ENCODE measurements at places on chromosomes 1 and 21.

GRCh38 chr1:93251966-93252365 lies 71.4 kb downstream of the CCDC18 start:
- DNase-seq: no peak

GRCh38 chr1:23817633-23818032 lies 7.6 kb downstream of the HMGCL start:
- DNase-seq: no peak

- no peak for DNase-seq
Measured at GRCh38 chr1:74468982-74469603, 43.3 kb downstream of the LRRC53 start.

DNA sequence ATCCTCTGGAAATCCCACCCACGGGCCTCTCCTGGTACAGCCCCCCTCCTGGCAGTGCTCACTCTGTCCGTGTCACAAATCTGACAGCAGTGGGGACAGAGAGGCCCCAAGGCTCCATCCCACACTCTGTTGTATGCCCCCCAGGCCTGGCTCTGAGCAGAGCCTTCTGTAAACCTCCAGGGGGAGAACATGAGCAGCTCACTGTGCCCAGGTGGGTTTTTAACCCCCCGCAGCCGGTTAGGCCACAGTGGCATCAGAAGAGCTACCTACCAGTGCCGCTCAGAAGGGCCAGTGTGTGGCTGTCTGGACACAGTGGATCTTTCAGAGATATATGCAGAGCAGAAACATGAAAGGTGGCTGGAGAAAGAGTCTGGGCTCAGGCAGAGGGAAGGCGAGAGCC lies 12.0 kb upstream of the GPR153 start:
- no peak for DNase-seq

GRCh38 chr1:58325866-58326265 lies 220.7 kb downstream of the OMA1 start:
- DNase-seq: no peak

- DNase-seq: no peak
Measured at GRCh38 chr1:61626816-61627215, 98.1 kb downstream of the TM2D1 start.

- no peak for DNase-seq
Measured at GRCh38 chr1:178627037-178627436, 98.0 kb upstream of the RALGPS2 start.

DNA sequence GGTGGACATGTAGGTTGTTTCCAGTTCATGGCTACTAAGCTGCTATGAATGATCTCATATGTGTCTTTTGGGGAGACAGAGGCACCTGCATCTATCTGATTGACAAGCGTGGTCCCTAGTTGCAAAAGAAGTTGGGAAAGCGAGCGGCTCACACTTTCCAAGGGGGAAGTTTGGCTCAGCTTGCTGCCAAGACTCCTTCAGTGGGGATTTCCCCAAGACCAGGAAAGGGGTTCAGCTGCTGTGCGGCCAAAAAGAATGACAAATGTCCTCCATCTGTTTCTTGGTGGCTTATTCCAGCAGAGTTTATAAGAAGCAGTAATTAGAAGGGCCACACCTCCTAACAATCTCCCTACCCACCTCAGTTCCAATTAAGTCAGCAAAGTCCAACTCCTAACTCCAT lies 128.5 kb upstream of the GALNT2 start:
- no peak for DNase-seq

GRCh38 chr1:151324390-151324930 lies 2.8 kb downstream of the PI4KB start:
- no peak for DNase-seq

DNA sequence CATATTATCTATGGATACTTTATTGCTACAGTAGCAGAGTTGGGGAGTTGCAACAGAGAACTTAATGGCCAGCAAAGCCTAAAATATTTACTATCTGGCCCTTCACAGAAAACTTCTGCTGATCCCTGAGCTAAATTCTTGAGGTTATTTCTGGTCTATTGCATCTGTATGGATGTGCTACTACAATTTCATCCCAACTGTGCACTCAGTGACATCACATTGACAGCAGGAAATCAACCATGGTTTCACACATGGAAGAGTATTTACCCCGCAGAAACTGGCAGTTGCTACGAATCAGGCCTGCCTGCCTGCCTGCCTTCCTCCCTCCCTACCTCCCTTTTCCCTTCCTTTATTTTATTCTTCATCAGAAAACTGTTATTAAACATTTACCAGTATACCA lies 12.1 kb downstream of the CLCA2 start:
- DNase-seq: no peak

DNA sequence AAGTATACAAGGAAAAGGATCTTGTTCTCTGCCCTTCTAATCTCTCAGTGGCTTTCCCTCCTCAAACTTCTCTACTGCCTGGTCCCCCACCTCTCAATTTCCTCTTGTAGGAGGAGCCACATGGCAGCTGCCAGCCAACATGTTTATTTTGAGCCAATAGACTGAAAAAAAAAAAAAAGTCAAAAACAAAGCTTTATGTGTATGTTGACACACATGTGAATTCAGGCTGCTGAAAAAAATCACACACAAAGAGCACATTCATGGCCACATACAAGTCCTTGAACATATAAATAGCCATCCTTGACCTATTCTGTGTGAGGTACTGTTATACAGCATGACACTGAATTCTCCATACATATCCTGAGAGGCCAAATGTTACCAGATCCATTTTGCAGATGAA lies 3.7 kb downstream of the PTPN14 start:
- DNase-seq: no peak

GRCh38 chr1:21891621-21892479 lies 45.3 kb downstream of the HSPG2 start:
- no peak for DNase-seq

- no peak for DNase-seq
Measured at GRCh38 chr1:246785494-246786111, 61.4 kb downstream of the SCCPDH start.

- no peak for DNase-seq
Measured at GRCh38 chr1:26913754-26914619, at the start of gene NR0B2. Gene NR0B2 (minus strand): TSS chr1:26913975. CDS start chr1:26913940, 35 bp downstream.

GRCh38 chr1:197850042-197850441 lies 52.4 kb upstream of the C1orf53 start:
- DNase-seq: no peak

DNA sequence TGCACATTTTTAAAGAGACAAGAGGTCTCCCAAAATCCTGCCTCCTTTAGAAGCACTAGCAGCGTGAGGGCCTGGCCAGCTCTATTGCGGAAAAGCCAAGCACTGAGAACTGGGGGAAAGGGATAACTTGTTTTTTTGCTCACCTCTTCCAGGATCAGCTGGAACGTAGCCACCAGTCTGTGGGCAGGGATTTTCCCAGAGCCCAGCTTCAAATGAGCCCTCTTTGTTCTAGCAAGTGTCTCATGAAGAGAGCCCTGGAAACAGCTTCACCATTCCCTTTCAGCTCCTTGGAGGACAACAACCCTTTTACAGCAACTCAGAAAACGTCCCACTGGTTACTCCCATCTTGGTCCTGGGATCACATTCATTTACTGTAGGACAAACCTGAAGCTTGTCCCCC lies 195.4 kb downstream of the LMX1A start:
- no peak for DNase-seq

DNA sequence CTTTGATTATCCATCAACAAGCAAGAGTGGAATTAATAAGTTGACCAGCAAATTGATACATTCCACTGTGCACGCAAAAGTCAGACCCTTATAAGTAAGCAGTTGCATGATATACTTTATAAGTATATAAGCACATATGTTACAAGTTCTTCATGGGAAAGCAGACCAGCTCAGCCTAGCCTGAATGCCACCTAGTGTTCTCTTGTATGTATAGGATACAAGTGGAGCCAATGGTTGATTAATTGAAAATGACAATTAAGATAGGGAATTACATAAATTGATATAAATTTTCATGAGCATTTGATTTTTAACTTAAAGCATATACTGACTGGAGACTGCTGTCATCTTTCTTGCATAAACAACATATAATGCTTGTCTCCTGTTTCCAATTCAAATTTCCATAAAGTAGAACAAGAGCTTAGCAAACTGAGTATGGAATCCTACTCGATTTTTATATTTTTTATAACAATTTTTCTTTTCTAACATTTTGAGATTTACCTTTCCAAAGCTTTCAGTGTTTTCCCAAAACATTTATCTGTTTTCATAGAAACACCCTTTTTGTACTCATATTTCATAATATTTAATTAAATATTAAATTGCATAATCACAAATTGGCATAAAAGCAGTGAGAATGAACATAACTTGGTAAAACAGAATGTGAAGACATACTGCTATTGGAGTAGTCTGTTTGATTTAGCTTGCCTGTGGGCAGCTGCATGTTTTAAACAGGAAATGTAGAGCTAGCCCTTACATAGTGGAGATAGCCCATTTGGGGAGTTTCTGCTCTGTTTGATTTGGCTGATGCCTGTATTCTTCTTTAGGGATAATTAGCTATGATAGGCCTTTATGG lies 62.8 kb downstream of the MAGI3 start:
- DNase-seq: no peak

DNA sequence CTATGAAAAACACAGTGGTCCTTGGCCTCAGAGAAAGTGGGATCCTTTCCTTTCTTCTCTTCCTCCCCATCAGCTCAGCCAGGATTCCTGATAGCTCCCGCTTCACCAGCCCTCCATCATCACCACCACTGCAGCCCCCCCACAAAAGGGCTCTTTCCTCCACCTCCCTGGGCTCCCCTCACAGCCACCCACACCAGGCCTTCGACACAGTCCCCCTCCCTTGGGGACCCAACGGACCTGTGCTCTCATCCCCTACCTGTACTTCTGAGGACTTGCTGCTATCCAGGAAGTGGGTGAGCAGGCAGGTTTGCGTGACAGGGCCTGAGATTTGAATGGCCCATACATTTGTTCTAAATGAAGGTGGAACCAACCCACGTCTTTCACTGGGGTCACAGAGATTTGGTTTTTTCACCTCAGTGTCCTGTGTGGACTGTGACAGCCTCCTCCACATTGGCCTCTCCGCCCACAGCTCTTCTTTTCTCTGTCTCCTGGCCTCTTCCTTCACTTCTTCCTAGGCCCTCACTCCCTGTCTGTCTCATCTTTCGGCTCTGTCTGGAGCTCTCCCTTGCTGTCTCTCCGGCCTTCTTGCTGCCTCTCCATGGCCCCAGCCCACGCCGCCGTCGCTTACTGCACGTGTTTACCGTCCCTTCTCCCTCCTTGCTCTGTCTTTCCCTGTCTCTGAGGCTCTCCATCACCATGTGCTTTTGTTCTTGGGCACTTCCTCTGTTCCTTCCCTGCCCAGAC lies 238.6 kb downstream of the FOXD2 start:
- DNase-seq: no peak

- DNase-seq: no peak
Measured at GRCh38 chr1:175841738-175842187, 98.4 kb upstream of the TNR start.

GRCh38 chr1:109864047-109864822 lies 46.4 kb upstream of the CSF1 start:
- DNase-seq: no peak

DNA sequence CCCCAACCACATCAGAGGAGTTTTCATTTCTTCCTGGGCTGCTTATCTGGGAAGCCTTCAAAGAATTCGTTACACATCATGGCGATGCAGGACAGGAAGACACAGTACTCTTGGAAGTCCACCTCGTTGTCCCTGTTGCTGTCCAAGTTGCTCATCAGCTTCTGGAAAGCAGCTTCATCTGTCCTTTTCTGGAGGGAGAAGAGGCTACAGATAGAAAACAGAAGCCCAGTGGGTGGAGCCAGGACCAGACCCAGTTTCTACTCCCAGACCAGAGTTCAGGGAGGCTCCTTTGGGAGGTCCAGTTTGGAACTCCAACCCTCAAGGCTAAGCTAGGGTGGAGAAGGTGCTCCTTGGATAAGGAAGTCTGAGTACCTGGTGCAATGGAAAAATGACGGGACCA lies 1.9 kb downstream of the S100A4 start:
- DNase-seq: no peak

DNA sequence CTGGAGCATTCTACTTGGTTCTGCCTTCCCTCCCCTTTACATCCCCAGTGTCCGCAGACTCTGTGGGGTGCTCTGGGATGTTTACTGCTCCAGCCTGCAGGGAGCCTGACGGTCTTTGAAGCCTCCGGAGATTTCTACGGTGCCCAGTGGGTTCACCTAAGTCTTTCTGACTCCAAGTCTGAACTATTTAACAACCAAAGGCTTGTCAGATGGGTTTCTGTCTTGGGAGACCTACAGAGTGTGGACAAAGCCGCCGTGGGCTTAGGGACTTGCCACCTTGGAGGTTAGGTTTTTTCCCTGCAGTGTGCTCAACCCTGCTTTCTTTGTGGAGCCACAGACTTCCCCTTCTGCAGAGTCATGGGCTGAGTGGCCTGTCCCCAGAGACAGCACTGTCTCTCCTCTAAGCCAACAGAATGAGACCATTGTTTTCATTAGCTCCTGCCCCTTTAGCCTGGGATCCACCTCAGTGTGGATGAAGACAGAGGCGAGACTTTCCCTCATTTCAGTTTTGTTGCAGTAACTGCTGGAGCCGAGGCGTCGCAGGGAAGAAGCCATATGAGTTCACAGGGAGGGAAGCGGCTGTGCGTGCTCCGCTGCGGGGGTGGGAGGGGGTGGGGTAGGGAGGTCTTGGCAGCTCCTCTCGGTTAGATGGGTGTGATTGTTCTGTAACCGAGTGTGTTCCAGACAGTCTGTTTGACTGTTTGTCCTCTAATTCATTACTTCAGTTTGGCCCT lies 120.7 kb downstream of the CNIH3 start:
- no peak for DNase-seq

GRCh38 chr1:229019663-229020271 lies 251.1 kb upstream of the RAB4A start:
- DNase-seq: no peak

DNA sequence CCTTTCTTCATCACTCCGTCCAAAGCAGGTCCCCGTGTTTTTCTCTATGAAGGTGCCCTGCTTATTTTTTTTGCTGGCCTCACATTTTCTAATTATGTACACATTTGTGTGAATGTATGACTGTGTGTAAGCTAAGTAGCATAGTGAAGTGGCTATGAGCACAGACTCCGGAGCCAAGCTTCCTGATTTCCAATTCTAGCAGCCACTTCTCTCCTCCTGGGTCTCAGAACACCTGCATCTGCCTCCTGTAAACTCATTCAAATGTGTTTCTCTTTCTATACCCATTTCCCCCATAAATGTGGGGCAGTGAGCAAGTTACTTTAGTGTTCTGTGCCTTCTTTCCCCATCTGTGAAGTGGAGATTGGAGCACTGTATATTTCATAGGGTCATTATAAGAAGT lies 2.1 kb downstream of the SLAMF6 start:
- DNase-seq: no peak

Data from cortex of kidney (tissue), 1 donor.